CD4-positive, alpha-beta T cell treated with Interleukin-15 for 4 hours (primary cell): ENCODE measurements at places on chromosomes 5 and 9.

- no peak for DNase-seq
Observed at GRCh38 chr9:95422650-95423049, 94.1 kb downstream of the PTCH1 start.

- no peak for DNase-seq
Observed at GRCh38 chr5:95617057-95617456, 2.8 kb upstream of the GPR150 start.

- no peak for DNase-seq
Observed at GRCh38 chr5:1098986-1099597, 12.8 kb downstream of the SLC12A7 start.

DNA sequence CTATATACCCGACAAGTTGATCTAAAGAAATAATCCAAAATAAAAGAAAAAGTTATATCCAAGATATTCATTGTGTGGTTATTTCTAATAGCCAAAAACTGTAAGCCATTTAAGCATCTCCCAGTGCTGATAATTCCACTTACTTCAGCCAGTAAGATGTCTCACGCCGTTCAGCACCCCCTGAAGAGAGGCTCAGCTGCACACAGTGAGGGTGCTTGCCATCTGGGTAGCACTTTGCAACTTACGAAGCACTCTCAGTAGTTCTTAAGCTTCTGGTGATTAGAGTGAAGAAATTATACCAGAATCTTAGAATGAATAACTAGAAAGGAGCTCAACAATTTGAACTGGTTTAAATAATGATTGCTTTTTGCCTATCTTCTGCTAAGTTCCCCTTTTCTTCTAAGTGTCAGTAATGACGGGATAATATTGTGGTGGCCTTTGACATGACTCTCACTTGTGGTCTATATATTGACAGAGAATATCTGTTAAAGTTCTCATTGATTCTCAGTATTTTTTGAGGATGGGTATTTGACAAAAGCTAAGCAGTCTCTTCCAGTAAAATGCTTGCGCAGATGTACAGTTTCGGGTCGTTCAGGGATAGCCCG is 26.2 kb upstream of the LTC4S start:
- DNase-seq = no peak

- no peak for DNase-seq
Observed at GRCh38 chr5:17396247-17396646, 101.8 kb upstream of the TAF11L2 start.

DNA sequence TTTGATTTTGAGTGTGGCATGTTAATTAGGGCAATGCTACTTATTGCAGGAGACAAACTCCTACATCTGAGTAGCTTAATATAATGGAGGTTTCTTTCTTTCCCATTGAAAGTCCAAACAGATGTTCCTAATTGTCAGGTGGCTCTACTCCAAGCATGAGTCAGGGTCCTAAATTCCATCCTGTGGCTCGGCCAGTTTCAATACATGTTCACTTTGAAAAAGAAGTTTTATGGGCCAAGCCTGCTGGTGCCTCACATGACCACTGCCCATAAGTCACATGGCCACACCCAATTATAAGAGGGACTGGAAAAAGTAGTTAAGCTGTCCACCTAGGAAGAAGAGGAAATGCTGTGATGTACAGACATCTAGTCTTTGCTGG is 170.4 kb downstream of the ARRDC3 start:
- no peak for DNase-seq

GRCh38 chr5:134524826-134525682 is at the start of gene JADE2:
Gene JADE2 (plus strand): TSS chr5:134525670. CDS start chr5:134535858, 10,188 bp downstream.
- DNase-seq = peak; percentile 90

DNA sequence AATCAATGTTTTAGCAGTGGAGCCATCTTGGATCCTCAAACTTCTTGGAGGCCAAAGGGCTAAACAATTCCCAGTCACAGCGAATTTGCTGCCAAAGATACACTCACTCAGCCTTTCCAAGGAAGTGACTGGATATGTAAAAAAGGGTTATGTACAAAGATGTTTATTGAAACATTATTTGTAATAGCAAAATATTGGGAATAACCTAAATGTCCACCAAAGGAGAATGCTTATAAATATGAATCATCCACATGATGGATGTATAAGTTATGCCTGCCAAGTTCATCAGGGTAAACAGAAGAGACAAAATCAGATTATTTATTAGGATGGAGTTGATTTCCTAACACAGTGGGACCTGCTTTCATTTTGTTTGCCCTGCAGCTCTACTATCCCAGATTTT is 145.2 kb upstream of the ABCA1 start:
- no peak for DNase-seq

- DNase-seq = no peak
Observed at GRCh38 chr9:125889112-125889475, 141.9 kb downstream of the PBX3 start.

DNA sequence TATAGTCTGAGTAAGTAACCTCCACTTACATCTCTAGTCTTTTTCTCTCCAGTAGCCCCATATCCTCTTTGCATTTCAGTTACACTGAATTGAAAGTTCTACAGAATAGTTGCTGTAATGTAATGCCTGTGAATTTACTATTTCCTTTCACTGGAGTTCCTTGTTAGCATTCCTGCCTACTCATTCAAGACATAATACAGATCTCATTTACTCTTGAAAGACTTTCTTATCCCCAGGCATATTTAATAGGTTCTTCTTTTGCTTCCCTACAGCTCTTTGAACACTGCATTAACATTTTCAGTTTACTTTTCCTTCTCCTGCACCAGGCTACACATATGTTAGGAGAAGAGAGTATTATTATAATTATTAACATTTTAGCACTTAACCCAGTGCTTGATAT is 87.6 kb upstream of the OR13F1 start:
- DNase-seq = no peak

- no peak for DNase-seq
Observed at GRCh38 chr5:1446602-1447343, 1.5 kb upstream of the SLC6A3 start.
